ENCODE measurements at places on chromosomes 3 and 15. TPM values are rescaled to one million over a fixed set of nuclear protein-coding genes. Genes with fewer than 3 reads are reported as not detected.

DNA sequence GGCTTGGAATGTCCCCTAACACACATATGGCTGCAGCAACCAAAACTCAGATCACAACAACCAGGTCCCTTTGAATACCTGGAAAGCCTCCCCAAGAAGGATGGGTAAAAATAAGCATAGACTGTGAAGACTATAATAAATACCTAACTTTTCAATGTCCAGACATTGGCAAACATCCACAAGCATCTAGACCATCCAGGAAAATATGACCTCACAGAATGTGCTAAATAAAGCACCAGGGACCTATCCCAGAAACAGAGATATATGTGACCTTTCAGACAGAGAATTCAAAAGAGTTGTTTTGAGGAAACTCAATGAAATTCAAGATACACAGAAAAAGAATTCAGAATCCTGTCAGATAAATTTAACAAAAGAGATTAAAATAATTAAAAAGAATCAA is 109.2 kb downstream of the NEDD4 start:
- H3K4me3 ChIP-seq: no peak overlapping the region
- no peak overlapping the region for H3K27ac ChIP-seq
- DNase-seq: no peak
- no peaks in the 10 kb centered on the region for H3K27me3 ChIP-seq
- peaks cover 3% of the 10 kb centered on the region for H3K36me3 ChIP-seq

- no peak for DNase-seq
- no peaks in the 10 kb centered on the region for H3K36me3 ChIP-seq
- H3K4me1 ChIP-seq: peaks cover 9% of the 10 kb centered on the region
- no peaks in the 10 kb centered on the region for H3K27me3 ChIP-seq
- H3K27ac ChIP-seq: no peak overlapping the region
These were observed 37.1 kb downstream of the QTRT2 start for GRCh38 chr3:114093596-114093995.

- no peak for DNase-seq
- peaks cover 34% of the 10 kb centered on the region for H3K4me1 ChIP-seq
- no peaks in the 10 kb centered on the region for H3K27me3 ChIP-seq
- peak overlapping the region; percentile 89 for H3K4me3 ChIP-seq
These were observed 1.4 kb upstream of the ATP13A3 start for GRCh38 chr3:194488055-194488742.

- no peaks in the 10 kb centered on the region for H3K4me1 ChIP-seq
- no peak overlapping the region for H3K27ac ChIP-seq
- no peak for DNase-seq
These were observed 69.2 kb upstream of the RPL32 start for GRCh38 chr3:12910356-12911099.

DNA sequence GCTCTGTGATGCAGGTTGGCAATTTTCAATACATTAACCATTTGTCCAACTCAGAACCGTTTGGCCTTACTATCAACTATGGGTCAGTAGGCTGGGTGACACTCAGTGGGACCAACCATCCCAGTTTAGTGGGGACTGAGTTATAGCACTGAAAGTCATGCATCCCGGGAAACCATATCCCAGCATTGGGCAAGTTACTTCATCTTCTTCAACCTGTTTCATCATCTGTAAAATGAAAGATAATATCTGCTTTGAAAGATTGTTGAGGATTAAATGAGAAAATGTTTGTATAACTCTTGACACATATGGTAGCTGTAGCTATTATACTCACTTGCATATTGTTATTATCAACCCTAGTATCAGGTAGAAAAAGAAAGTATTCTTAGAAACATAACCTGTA is 11.9 kb downstream of the RAB27A start:
- no peak for DNase-seq
- H3K27me3 ChIP-seq: no peaks in the 10 kb centered on the region
- H3K36me3 ChIP-seq: no peaks in the 10 kb centered on the region
- H3K27ac ChIP-seq: no peak overlapping the region

GRCh38 chr3:181533811-181534210 is 177.9 kb upstream of the SOX2 start:
- no peak overlapping the region for H3K4me3 ChIP-seq
- H3K27me3 ChIP-seq: no peaks in the 10 kb centered on the region
- H3K27ac ChIP-seq: no peak overlapping the region
- H3K36me3 ChIP-seq: no peaks in the 10 kb centered on the region
- no peaks in the 10 kb centered on the region for H3K4me1 ChIP-seq
- DNase-seq: no peak

GRCh38 chr15:74958908-74959585 is 2.5 kb upstream of the RPP25 start:
- no peak for DNase-seq
- H3K4me3 ChIP-seq: peak overlapping the region; percentile 56
- no peaks in the 10 kb centered on the region for H3K36me3 ChIP-seq
- H3K27ac ChIP-seq: peak overlapping the region; percentile 12
- H3K4me1 ChIP-seq: peaks cover 57% of the 10 kb centered on the region

DNA sequence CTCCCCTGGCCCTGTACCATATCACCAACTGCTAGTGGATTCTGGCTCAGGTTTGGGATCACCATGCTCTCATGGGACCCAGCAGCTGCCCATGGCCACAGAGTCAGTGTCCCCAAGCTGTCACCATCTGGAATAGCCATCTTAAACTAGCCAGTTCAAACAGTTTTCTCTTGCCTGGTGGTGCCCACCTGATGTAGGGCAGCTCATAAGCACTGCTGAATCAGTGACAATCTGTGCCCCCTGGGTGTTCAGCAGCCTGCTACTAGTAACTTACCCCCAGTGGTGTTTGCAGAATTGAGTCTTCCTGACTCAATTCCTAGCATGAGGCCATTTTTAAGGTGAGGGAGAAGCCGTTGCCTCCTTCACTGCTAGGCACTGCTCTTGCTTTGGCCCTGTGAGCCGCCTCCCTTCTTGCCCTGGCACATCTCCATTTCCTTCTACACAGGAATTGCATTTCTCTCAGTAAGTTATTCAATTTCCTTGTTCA is 7.9 kb downstream of the RPSA start:
- H3K4me1 ChIP-seq: peaks cover 18% of the 10 kb centered on the region
- no peak for DNase-seq
- no peaks in the 10 kb centered on the region for H3K27me3 ChIP-seq
- no peak overlapping the region for H3K27ac ChIP-seq

- H3K27ac ChIP-seq: no peak overlapping the region
- no peaks in the 10 kb centered on the region for H3K27me3 ChIP-seq
- no peak for DNase-seq
- peaks cover 30% of the 10 kb centered on the region for H3K4me1 ChIP-seq
- peaks cover 23% of the 10 kb centered on the region for H3K36me3 ChIP-seq
These were observed 10.1 kb downstream of the FAM131A start for GRCh38 chr3:184347321-184348056.

DNA sequence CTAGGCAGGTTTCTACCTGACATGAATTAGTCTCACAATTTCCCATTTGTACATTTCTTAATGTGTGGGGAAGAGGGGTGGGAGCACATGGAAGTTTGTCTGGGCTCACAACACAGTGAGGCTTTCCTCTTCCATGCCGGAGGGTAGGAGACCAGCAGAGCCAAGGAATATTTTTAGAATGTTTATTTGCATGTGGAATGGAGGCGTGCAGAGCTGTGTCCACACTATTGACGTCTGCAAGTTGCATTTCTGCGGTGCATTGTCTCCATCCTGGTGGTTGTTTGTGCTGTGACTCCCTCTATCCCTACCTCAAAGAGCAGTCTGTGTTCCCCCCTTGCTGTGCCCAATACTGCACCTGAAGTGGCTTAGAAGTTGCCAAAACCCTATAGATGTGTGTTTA is 103.1 kb upstream of the LRTM1 start:
- H3K36me3 ChIP-seq: no peaks in the 10 kb centered on the region
- no peak for DNase-seq
- H3K27me3 ChIP-seq: no peaks in the 10 kb centered on the region
- H3K4me3 ChIP-seq: no peak overlapping the region

DNA sequence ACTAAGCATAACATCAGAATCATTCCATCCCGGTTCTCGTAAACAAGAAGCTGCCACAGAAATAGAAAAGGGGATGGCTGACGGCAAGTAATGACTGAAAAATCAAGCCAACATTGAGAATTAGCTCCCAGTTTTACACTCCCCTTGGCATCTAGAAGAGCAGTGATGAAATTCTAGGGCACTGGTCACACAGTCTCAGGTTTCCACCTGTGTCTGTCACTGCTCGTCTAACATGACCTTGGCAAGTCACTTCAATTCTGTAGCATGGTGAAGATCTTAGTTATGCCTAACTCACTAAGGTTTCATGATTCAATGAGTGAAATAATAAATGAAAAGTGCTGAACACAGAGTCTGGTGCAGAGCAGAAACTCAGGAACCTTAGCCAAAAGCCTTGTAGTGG is 272.3 kb upstream of the ARRDC4 start:
- no peak overlapping the region for H3K27ac ChIP-seq
- no peak for DNase-seq
- H3K4me3 ChIP-seq: no peak overlapping the region

- no peak overlapping the region for H3K4me3 ChIP-seq
- peaks cover 72% of the 10 kb centered on the region for H3K36me3 ChIP-seq
- no peak overlapping the region for H3K27ac ChIP-seq
- no peaks in the 10 kb centered on the region for H3K4me1 ChIP-seq
These were observed 25.5 kb downstream of the FAN1 start for GRCh38 chr15:30929064-30929669.

GRCh38 chr3:84039099-84039498 is 919.7 kb upstream of the CADM2 start:
- no peak for DNase-seq
- no peaks in the 10 kb centered on the region for H3K27me3 ChIP-seq
- no peak overlapping the region for H3K27ac ChIP-seq

GRCh38 chr3:183438735-183439134 is 10.3 kb upstream of the MCF2L2 start:
- H3K27ac ChIP-seq: no peak overlapping the region
- no peak for DNase-seq
- no peaks in the 10 kb centered on the region for H3K4me1 ChIP-seq
- H3K36me3 ChIP-seq: no peaks in the 10 kb centered on the region

DNA sequence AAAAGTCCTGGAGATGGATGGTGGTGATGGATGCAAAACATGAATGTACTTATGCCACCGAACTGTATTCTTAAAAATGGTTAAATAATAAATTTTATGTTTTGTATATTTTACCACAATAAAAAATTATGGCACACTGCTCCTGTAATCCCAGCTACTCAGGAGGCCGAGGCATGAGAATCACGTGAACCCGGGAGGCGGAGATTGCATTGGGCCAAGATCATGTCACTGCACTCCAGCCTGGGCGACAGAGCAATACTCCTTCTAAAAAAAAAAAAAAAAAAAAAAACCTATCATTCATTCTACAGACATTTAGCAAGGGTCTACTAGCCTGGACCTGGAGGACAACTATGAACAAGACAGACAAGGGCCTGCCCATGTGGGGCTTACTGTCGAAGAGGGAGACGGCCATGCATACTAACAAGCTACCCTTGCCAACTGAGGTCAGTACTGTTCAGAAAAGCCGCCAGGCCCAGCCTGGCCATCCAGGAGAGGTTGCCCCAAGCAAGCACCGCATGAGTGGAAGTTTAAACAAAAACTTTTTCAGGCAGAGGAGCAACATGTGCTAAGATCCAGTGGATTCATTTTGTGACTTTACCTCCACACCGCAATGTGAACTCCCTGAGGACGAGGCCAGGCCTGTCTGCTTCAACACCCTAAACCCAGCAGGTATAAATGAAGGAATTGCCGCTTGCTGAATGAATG is 2.8 kb upstream of the NEK4 start:
- H3K4me3 ChIP-seq: no peak overlapping the region
- H3K4me1 ChIP-seq: peaks cover 14% of the 10 kb centered on the region
- H3K36me3 ChIP-seq: no peaks in the 10 kb centered on the region

GRCh38 chr15:78415284-78415683 is 22.7 kb upstream of the IREB2 start:
- no peaks in the 10 kb centered on the region for H3K4me1 ChIP-seq
- H3K27me3 ChIP-seq: no peaks in the 10 kb centered on the region
- no peaks in the 10 kb centered on the region for H3K36me3 ChIP-seq
- DNase-seq: no peak
- H3K27ac ChIP-seq: no peak overlapping the region

GRCh38 chr15:81336568-81336967 is 12.6 kb upstream of the STARD5 start:
- no peak overlapping the region for H3K4me3 ChIP-seq
- DNase-seq: no peak
- H3K27ac ChIP-seq: no peak overlapping the region
- no peaks in the 10 kb centered on the region for H3K36me3 ChIP-seq
- H3K4me1 ChIP-seq: peaks cover 10% of the 10 kb centered on the region

DNA sequence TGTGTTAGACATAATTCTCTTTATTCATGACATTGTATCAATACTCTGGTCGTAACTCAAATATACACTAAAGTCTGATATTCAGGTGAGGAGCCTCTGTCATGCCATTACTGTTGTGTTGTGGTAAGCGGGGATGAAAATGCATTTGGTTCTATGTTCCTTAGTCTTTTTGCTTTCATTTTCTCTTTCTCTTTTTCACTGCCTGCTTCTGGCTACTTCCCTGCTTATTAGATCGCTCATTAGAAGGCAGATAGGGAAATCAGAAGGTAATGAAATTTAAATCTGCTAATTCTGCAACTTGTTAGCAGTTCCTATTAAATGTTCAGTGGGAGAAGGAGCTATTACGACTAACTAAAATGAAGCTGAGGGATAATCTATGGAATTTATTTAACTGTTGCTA is 345.0 kb downstream of the GRM7 start:
- H3K4me3 ChIP-seq: peak overlapping the region; percentile 25
- H3K27me3 ChIP-seq: no peaks in the 10 kb centered on the region
- no peak for DNase-seq
- H3K27ac ChIP-seq: no peak overlapping the region
- H3K4me1 ChIP-seq: peaks cover 16% of the 10 kb centered on the region
- H3K36me3 ChIP-seq: no peaks in the 10 kb centered on the region

GRCh38 chr15:55737373-55737772 is 5.6 kb downstream of the PRTG start:
- H3K4me3 ChIP-seq: no peak overlapping the region
- no peaks in the 10 kb centered on the region for H3K36me3 ChIP-seq
- peaks cover 11% of the 10 kb centered on the region for H3K4me1 ChIP-seq
- peaks cover 42% of the 10 kb centered on the region for H3K27me3 ChIP-seq
- H3K27ac ChIP-seq: no peak overlapping the region

DNA sequence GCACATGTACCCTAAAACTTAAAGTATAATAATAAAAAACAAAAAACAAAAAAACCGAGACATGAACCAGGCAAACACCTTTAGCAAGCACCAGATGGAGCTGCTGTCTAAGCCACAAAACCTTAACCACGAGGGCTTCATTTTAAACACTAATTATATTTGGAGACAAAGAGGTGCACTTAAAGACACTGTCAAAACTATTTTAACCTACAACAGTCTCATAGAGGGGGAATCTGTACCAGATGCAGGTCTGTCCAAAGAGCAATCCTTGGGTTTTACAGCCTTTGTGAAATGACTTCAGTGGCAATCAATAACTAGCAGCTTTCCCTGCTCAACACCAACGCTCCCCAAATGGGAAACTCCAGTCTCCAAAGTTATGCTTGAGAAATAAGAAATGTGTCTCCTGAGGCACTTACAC is 115.7 kb upstream of the TSPAN3 start:
- H3K27ac ChIP-seq: peak overlapping the region; percentile 69
- peaks cover 32% of the 10 kb centered on the region for H3K4me1 ChIP-seq
- H3K27me3 ChIP-seq: no peaks in the 10 kb centered on the region
- H3K4me3 ChIP-seq: no peak overlapping the region

The SLITRK3 gene
- total RNA-seq: not detected

The FETUB gene
- total RNA-seq: 14.4 TPM

The ADCY5 gene
- total RNA-seq: 1.4 TPM

The CHRNA5 gene
- total RNA-seq: 0.72 TPM

The RTP1 gene
- total RNA-seq: not detected

The RASGRP1 gene
- total RNA-seq: 21.2 TPM

The DISP2 gene
- 0.05 TPM for total RNA-seq

The ZFYVE19 gene
- total RNA-seq: 33.3 TPM

The SLC51B gene
- not detected for total RNA-seq

The ABHD5 gene
- total RNA-seq: 130 TPM

The ATXN7 gene
- 40.3 TPM for total RNA-seq

The UMPS gene
- total RNA-seq: 22.6 TPM

Measured in suprapubic skin (tissue), 4 donors.